ENCODE measurements at places on chromosomes 11 and 22. TPM values are rescaled to one million over a fixed set of nuclear protein-coding genes. Genes with fewer than 3 reads are reported as not detected.

IRAG1 gene
- 22.2 TPM for total RNA-seq

SEC14L6 gene
- 0.78 TPM for total RNA-seq

OR56A4 gene
- total RNA-seq = 0.08 TPM

OR5D14 gene
- not detected for total RNA-seq

KRTAP5-2 gene
- not detected for total RNA-seq

FEN1 gene
- 19.8 TPM for total RNA-seq

RRP8 gene
- 15.3 TPM for total RNA-seq

TRIM49B gene
- total RNA-seq = not detected

SCARF2 gene
- total RNA-seq = 50.8 TPM

KRTAP5-11 gene
- total RNA-seq = not detected

UBE2L6 gene
- total RNA-seq = 58.9 TPM

OR6A2 gene
- not detected for total RNA-seq

ISX gene
- total RNA-seq = not detected

OR10A2 gene
- total RNA-seq = not detected

SCN2B gene
- not detected for total RNA-seq

EIF3D gene
- total RNA-seq = 155 TPM

FGF3 gene
- total RNA-seq = 2.5 TPM

VPS37C gene
- total RNA-seq = 21.2 TPM

EMID1 gene
- 0.42 TPM for total RNA-seq

PRR33 gene
- not detected for total RNA-seq

PATE4 gene
- total RNA-seq = not detected

OR52L1 gene
- not detected for total RNA-seq

MAPK8IP1 gene
- total RNA-seq = 10.1 TPM

FAM227A gene
- 3.5 TPM for total RNA-seq

LRRC4C gene
- 0.16 TPM for total RNA-seq

OR52K1 gene
- not detected for total RNA-seq

CHADL gene
- total RNA-seq = not detected

LRRC74B gene
- not detected for total RNA-seq

GRM5 gene
- not detected for total RNA-seq

HTR3A gene
- total RNA-seq = not detected

KRTAP5-9 gene
- not detected for total RNA-seq

APOL3 gene
- 10.1 TPM for total RNA-seq

GPR83 gene
- not detected for total RNA-seq

UCP3 gene
- total RNA-seq = 1.8 TPM
